ENCODE measurements at places on chromosomes 2 and 18.

DNA sequence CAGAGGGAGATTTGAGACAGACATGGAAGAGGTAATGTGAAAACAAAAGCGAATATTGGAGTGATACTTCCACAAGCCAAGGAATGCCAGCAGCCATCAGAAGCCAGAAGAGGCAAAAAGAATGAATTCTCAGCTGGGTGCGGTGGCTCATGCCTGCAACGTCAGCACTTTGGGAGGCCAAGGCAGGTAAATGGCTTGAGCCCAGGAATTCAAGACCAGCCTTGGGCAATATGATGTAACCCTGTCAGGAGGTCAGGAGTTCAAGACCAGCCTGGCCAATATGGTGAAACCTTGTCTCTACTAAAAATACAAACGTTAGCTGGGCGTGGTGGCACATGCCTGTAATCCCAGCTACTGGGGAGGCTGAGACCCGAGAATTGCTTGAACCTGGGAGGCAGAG is 54.8 kb downstream of the FAM161A start:
- DNase-seq: no peak

DNA sequence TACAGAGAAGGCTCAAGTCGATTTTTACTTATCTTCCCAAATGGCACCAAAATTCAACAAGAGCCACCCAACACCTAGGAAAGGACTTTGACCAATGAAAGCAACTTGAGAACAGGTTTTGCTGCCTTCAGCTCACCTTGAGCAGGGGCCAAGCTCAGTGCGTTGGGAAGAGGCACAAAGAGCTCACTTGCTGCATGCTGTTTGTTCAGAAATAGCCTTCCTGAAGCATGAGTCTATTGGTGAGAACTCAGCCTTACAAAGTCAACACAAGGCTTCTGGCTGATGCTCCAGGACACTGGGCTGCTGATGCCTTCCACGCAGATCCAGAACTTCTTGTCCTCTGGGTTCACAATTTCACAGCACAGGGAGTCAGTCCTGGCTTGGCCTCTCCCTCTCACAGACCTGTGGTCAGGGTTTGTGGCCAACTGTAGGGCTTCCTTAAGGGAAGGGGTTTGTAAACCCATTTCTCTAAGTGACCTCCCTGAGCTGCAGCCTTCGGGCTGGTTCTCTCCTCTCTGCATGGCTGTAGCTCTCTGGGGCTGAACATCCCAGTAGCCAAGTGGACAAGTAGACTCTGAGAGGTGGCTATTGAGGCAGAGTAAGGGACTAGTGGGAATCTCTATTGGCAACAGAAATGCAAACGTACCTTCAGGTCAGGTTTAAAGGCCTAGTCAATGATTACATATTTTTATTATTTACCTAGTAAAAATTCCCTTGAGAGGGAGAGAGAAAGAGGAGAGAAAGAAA is 124.7 kb upstream of the GATA6 start:
- no peak for DNase-seq

DNA sequence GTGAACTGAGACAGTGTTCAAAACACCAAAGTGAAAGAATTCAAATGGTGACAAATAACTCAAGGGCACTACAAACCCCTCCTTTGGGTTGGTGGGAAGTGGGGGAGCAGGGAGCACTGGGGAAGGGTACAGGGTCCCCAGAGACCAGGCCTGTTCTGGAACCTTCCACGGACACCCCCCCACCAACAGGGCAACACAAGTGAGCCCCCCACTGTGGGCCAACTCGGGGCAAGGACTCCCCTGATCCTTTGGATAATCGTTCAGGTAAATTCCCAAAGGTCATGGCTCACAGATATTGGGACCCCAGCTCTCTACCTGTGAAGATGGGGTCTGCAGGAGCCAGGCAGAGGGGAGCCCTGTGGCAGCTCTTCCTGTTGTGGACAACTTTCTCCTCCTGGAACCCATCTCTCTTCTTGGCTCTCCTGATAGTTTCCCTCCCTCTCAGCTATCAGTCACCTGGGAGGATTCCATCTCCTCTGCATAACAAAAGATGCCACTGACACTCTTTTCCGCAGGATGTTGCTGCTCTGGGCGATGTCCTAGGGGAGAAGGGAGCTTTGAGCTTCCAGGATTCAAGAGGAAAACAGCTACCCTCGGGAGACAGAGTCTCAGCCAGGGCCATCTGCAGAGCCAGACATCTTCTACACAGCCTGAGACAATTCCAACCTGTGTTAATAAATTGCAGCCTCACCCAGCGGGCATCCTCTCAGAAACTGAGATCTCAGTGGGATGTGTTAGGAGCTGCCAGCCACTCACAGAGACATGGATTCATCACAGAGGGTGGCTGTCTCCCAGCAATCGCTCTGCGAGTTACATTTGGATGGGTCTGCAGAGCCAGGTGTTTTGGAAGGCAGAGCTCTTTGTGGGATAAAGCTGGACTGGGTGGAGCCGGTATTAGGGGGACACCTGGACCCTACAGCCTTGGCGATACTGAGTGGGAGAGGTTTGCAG is 35.4 kb downstream of the MBP start:
- DNase-seq: no peak

DNA sequence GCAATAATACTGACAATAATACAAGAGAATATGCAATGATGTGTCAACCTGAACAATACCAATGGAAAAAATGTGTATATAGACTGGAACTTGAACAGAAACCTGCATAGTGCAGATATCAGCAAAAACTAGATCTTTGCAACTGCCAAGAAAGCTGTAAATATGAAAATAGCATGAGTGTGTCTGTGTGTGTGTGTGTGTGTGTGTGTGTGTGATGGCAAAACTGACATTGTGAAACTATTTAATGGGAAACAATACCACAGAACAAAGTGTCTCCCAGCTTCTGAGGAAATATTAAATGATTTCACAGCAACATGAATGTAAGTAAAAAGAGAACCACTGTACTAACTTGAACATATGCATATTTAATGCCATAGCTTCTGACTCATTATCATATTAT is 558.2 kb upstream of the LINC00305 start:
- DNase-seq: no peak

- no peak for DNase-seq
Observed at GRCh38 chr2:64092502-64092901, 51.7 kb downstream of the PELI1 start.
